ENCODE measurements at places on chromosomes 1 and 21.

DNA sequence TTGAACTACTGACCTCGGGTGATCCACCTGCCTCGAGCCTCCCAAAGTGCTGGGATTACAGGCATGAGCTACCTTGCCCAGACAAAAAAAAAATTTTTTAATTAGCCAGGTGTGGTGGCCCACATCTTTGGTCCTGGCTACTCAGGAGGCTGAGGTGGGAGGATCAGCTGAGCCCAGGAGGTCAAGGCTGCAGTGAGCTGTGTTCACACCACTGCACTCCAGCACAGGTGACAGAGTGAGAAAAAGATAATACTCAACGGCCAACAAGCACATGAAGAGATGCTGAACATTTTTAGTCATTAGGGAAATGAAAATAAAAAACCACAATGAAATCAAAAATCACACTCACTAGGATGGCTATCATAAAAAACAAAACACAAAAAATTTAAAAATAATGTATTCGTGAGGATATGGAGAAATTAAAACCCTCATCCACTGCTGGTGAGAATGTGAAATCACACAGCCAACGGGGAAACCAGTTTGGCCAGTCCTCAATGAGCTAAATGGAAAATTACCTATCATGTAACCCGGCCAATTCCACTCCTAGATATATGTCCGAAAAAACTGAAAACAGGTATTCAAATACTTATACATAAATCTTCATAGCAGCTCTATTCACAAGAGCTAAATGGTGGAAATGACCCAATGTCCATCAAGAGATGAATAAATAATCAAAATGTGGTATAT, 41.2 kb downstream of the ENAH start:
- DNase-seq = no peak

- DNase-seq = no peak
Observed at GRCh38 chr1:156911577-156912298, 8.7 kb upstream of the LRRC71 start.

- DNase-seq = no peak
Observed at GRCh38 chr1:168280296-168280927, at the start of gene TBX19. Gene TBX19 (plus strand): TSS chr1:168280877. CDS start chr1:168281091, 214 bp downstream.

GRCh38 chr1:112524251-112524650, 15.5 kb downstream of the WNT2B start:
- DNase-seq = no peak

GRCh38 chr1:191575746-191576145, 582.5 kb upstream of the RGS18 start:
- peak; percentile 87 for DNase-seq

DNA sequence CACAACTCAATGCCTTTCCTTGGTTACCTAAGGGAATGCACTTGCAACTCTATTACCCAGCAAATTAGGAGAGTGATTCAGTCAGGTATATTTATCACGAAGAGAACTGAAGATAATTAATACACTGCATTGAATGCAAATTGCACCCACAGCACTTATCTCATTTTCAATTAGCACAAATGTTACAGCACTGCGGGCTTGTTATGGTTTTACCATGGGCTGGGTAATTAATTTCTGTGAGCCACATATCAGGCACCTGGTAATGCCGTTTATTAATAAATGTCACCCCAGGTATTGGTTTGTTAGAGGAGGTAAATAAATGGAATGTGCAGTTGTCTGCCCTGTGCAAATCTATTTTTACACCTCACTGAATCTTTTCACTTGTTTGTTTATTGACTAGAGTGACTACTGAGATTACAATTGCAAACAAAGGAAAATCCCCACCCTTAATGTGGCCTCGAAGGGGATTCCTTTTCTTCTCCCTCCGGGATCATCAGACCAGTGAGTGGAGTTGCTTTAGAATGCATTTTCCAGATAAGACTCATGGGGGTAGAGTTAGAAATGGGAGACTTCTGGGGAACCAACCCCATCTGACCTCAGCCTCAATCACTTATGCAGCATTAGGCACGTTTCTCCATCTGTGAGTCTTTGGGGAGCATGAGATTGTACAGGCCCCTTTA, 269.3 kb downstream of the RPS6KC1 start:
- DNase-seq = no peak

DNA sequence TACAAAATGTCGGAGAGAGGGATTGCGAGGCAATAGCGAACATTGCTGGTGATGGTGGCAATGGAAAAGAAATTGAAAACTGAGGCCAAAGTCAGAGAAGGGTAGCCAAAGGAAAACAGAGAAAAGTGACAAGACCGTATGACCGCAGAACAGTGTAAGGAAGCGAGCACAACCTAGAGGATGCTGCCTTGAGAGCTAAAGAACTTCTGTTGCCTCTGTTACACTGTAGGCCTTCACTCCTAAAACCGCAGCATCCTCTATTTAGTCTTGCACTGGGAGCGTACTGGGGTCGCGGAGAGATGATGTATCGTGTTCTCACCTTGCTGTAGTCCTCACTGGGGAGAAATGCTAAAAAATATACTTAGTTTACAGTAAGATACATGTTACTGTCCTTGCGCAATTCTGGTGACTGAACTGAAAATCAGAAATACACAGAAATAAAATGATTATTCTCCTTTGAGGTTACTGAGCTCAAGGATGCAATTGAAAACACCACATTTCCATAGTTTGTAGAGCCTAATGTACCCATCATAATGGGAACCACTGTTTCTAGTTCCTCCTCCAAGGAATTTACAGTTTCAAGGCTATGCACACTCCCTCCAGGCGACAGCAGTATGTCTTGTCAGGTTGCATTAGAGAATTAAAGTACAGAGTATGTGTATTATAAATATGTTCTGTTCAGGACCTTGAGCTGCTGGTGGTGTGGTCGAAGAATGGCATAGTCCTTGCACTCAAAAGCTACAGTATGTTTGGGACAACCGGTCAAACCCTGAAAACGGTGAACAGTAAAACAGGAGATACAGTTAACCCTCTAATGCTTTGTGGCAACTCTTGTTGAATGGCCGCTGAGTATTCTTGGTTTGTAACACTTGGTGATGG, 1.3 kb downstream of the NEK7 start:
- DNase-seq = no peak

DNA sequence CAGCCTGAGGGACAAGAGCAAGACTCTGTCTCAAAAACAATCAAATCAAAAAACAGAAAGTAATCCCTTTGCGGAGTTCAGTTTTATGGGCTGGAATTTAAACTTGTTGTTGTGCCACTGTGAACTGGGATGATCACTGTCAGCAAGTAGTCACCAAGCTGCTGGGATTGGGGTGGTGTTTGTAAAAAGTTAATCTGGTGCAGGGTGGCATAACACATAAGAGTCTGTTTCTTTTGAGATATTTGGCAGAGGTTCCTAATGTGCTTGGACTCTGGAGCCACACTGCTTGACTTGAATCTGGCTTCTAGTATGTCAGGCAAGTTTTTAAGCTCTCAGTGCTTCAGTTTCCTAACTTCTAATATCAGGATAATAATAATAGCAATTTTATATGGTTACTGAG, 6.6 kb downstream of the CLIC4 start:
- DNase-seq = no peak

GRCh38 chr1:172345077-172345476, 75.4 kb upstream of the C1orf105 start:
- DNase-seq = no peak

- no peak for DNase-seq
Observed at GRCh38 chr1:58340185-58340584, 206.3 kb downstream of the OMA1 start.

- no peak for DNase-seq
Observed at GRCh38 chr1:207821464-207822045, 69.7 kb downstream of the CD46 start.

DNA sequence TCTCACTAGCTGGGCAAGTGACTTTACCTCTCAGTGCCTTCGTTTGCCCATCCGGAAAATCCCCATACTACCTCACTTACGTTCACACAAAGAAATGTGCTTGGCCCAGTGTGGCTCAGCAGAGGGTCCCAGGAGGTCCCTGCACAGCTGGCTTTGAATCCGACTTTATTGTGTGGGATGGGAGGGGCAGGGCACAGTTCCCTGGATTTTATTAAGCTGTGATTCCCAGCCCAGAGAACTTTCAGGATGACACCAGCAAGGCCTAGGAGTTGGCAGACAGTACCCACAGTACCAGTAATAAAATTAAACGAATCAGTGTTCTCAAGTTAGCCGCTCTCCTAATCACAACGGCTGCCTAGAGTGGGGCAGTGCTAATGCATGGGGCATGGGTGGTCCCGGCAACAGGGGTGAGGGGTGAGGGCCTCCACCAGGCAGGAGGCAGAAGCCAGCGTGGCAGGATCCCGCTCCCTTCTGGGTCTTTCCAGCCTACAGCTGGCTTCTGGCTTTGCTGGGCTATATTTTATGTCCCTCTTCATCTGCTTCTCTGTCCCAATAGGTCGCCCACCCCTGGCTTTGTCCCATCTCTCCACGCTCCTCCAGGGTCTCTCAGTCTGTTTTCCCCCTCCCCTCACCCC, 74.9 kb downstream of the VWA5B1 start:
- DNase-seq = no peak

DNA sequence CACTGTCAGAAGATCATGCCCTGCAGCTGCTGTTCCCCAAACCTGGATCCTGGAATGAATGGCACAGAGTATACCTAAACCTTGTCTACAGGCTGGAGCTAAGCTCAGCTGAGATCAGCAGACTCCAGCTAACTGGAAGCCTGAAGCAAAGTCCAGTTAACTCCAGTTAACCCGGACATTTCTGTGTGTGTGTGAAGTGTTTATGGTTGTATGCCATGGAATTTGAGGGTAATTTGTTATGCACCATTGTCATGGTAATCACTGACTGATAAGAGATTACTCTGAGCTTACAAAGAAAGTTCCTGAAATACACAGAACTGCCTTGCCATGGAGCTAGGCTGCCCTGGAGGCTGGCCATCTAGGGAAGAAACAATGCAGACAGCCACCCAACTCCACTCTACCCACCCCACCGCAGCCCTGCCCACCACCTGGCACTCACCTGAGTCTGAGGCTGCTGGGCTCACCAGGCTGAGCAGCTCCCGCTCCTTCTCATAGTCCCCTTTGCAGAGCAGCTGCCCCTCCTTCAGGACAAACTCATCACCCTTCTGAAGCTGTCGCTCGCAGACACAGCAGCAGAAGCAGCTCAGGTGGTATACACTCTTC, 107.4 kb downstream of the LMX1A start:
- DNase-seq = no peak

GRCh38 chr1:79603843-79604242, 597.3 kb upstream of the ADGRL4 start:
- DNase-seq = no peak

DNA sequence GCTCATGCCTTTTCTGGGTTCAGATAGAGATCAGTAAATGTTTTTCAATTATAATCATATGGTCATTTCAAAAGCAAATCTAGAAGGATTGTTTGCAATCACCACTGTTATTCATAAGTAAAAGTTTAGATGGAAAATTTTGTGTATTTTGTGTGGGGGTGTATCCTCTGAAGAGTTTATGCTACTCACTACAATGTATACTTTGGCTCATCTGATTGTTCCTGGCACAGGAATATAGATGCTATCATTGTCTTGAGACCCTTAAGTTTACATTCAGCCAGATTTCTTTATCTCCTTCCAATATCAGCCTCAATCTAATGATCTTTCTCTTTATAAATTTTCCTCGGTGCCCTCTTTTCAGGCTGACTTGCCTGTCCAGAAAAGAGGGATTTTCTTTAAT, 33.0 kb downstream of the ADAMTS1 start:
- DNase-seq = no peak
